ENCODE measurements at places on chromosomes 11 and 22.

DNA sequence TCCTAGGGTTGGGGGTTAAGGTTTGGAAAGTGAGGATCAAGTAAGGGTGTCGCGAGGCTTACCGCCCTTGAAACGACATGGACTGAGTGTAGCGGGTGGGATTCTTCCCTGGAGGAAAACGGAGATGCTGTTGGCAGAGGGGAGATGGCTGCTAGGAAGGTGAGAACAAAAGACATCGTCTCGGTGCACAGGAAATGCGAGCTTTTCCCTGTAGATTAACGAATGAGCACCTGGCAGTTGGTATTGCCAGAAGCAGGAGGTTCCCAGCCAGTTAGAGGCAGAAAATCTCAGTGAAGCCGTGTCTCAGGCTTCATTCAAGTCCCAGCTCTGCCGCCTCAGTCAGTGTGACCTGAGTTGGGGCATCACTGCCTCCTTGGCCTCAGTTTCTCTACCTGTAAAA, 1.4 kb upstream of the LHFPL7 start:
- DNase-seq, result no peak

DNA sequence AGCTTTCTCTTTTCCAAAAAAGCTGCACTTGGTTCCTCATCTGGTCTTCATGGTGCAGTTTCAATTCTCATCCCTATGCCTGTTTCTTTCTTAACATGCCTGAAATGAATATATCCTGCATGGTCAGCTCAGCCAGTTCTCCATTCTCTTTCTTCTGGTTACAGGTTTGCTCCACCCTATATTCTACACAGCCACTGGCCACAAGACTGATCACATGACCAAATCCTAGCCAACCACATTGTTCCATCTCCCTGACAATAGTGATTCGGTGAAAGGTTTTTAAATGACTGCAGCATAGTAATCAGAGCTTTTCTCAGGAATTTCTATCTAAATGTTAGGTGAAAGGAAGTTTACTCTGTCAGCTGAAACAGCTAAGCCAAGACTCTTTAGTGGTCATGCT, 891.4 kb downstream of the METTL15 start:
- DNase-seq, result no peak

DNA sequence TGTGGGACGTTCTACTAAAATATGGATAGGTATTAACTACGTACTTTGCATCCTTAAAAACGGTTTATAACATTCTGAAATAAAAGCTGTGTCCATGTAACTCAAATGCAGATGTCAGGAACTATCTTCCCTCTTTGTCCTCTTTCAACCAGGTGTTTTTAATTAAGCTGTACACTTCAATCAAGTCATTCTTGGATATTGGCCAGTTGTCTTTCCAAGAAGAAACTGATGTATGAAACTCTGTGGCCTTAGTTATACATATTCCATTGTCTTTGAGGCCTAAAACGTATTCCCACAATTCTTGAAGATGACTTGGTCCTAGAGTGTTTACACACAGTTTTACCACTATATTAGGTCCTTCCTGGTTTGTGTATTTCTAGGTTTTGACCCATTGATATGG, 249.0 kb upstream of the CNTN5 start:
- DNase-seq, result no peak

- no peak for DNase-seq
Observed at GRCh38 chr11:65516135-65516968, 8.5 kb upstream of the SCYL1 start.

DNA sequence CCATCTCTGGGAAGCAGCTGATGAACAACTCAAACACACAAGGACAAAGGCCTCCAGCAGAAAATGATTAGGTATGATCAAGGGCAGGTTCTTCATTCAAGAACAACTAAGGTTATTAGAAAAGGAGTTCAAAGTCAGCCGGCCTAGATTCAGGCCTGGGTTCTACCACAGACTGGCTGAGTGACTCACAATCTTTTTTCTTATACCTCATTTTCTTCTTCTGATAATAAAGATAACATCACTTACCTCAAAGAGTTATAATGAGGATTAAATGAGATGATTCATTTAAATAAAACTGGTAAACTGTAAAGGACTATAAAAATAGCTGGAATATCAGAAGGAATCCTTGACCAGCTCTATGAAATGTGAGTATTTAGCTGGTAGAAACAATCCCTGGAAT, 49.3 kb upstream of the PPP2R1B start:
- DNase-seq, result no peak

- no peak for DNase-seq
Observed at GRCh38 chr11:104043142-104043541, 6.7 kb downstream of the DDI1 start.

GRCh38 chr11:77051511-77051910, 15.3 kb upstream of the CAPN5 start:
- no peak for DNase-seq

DNA sequence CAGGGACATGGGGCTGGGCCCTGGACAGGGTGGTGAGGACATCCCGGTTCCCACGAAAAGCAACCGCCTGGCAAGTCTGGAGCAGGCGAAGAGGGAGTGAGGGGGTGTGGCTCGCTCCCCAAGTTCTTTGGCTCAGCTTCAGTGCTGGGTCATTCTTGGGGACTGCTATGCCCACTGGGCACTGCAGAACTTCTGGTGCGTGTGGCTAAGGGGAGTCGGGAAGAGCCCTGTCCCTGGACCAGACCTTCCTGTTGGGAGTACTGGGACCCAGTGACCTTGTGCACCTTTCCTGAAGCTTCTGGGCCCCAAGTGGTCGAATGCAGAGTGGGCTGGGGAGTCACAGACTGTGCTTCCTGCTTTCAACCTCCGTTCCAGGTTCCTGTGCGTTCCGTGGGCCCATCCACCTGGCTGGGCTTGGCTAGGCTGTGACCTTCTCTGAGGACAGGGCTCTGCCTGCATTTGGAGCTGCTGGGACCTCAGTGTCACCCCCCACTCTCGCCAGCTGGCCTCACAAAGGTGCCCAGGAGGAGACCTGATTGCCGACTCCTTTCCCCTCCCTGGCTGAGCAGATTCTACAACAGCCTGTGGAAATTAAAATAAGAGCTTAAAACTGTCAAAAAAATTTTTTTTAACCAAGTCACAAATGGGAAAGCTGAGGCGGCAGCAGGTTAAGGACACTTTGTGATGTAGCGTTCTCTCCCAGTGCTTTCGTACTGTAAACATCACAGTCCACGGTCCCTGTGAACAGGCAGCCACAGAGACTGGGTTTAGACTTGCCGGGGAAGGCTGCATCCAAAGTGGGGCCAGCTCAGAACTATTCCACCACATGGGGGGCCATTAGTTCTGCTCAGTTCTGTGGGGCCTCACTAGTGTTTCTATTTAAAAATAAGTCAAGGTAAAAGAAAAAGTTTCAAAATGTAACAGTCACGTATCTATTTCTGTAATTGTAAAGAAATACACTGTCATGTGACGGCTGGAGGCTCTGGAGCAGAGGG, 63.8 kb upstream of the WNT7B start:
- DNase-seq, result no peak

GRCh38 chr11:20204681-20205080, 44.4 kb upstream of the DBX1 start:
- no peak for DNase-seq

DNA sequence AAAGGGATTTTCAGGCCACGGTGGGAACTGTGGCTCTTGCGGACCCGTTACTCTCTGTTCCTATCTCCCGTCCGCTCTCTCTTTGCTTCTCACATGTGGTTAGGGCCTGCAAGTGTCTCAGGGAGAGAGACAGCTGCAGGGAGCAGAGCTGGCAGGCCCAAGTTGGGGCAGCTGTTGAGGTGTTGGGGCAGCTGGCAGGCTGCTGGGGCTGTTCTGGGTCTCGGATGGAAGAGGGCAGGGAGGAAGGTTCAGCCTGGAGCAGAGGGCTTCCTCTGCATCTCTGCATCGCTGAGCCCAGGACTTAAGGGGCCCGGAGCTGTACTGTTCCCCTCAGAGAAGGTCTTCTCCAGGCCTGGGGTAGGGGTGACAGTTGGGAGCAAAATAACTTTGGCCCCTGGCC, 2.6 kb upstream of the CNIH2 start:
- no peak for DNase-seq

DNA sequence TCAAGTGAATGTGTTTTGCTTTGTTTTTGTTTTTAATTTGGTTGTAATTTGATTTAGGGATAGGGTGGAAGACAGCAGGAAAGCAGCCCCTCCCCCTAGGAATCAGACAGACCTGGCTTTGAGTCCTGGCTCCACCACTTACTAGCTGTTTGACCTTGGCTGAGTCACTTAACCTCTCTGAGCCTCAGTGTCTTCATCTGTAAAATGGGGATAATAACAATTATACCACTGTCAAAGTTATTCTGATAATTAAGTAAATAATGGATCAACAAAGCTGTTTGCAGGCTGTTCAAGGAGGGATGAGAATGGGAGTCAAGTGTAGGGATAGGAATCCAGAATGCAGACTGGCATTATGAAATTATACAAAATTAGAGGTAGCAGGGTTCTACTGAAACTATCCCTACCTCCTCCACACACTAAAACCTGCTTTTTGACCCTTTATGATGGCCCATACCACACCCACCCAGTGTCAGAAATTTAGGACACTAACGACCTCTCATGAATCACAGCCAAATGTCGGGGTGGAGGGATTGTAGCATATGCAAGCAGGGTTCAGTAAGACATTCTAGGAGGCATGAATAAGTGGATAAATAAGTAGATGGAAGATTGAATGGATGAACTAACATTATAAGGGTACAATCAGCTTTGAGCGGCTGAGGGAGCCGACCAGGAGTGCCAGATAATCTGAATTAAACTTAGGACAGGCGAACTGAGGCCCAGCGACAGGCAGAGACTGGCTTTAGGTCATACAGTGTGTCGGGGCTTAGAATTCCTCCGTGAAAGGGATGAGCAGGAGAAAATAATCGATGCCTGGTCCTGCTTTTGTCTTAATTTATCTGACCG, 974 bp downstream of the ANAPC15 start:
- DNase-seq, result no peak

DNA sequence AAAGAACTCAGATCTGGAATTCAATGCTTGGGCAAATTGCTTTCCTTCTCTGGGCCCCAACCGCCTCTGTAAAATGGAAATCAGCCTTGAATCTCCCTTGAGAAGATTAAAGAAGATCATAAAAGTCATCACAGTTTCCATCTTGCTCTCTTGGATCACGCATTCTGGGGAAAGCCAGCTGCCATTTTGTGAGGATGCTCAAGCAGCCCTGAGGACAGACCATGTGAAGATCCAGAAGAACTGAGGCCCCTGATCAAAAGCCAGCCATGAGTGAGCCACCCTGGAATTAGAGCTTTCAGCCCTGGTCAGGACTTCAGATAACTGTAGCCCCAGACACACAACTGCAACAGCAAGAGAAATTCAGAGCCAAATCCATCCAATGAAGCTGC, 229.3 kb downstream of the MN1 start:
- no peak for DNase-seq

DNA sequence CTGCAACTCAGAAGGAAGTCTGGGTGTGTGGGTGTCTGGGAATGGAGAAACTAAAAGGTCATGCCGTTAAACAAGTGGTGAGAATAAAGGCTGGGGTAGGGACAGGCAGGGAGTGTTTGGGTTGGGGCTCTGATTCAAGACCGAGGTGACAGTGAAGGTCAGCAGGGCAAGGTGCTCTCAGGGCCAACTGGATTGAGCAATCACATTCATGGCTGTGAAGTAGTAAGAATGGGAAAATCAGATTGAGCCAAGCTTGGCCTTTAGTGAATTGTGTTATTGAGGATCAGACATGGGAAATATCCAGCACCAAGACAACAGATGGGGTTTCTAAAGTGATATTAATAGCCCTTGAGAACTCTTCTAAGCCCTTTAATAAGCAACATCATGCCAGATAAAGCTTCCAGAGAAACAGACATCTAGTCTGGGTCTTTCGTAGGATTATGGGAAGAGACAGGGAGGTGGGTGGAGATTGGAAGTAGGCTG, 24.3 kb downstream of the SCN3B start:
- DNase-seq, result no peak

DNA sequence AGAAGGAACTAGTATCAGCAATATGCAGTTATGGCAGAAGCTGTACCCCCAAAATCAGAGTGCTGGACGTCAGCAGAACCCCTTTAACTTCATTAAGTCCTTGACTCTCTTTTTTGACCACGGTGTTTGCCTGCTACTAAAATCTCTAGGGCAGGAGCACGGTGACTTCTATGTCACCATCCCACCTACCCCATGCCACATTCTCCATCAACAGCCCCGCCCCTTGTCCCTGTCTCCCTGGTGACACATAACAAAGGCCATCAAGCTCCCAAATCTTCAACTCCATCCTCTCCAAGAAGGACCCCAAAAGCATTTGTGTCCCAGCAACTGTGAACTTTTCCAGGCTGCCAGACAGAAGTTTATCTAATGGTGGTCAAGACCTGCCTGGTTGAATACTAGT, 894 bp downstream of the ADA2 start:
- DNase-seq, result no peak

DNA sequence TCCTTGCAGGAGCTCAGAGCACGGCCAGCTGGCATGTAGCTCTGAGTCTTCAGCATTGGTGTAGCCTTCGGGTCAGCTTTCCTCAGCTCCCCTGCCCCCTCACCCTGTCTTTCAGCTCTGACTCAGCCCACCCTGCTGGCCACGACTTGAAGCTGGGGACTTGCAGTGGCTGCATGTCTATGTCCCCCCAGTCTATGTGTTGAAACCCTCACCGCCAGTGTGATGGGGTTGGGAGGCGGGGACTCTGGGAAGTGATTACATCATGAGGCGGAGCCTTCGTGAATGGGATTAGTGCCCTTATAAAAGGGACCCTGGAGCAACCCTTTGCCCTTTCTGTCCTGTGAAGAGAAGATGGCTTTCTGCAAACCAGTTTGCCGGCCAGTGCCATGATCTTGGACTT, 111.1 kb downstream of the CTTN start:
- DNase-seq, result no peak

DNA sequence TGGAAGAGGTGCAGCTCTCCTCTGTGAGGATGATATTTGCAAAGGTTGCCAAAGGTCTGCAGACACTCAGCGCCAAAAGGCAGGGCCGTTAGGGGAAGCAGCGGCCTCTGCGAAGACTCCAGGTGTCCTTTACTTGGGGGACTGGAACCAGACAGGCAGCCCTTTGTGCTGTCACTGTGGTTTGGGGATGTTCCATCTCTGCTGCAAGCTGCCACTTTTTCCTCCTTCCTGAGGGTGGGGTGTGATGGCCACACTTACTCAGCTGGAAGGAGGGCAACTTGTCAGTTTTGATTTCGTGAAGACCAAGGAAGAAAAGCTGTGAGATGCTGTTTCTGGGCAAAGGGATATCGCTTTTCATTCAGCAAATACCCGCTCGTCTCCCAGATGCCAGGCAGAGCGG, 96.5 kb upstream of the PRR5 start:
- no peak for DNase-seq

- DNase-seq, result no peak
Observed at GRCh38 chr11:6455070-6455469, 14.3 kb upstream of the HPX start.
